ENCODE measurements at places on chromosomes 1 and 21.
A peak's percentile ranks its signal among the peaks of the same experiment; 100 is the strongest.

GRCh38 chr1:158362482-158362881 lies 8.8 kb downstream of the CD1E start:
- DNase-seq = no peak

DNA sequence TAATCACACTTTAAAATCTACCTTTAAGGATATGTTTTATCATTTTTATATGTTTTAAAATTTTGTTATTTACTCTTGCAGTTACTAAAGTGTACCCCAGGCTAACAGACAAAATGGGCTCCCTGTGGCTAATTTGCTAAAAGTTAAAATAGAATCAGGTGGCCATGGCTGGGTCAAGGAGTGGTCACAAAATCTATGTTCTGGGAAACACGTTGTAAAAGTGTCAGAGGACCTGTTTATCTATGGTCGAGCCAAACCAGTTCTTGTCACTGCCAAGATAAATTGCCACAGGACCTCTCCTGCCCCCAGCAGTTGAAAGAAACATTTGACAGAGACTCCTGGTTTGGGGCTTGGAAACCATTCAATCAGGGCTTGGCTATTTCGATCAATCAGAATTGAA lies 21.2 kb upstream of the TTLL7 start:
- no peak for DNase-seq

GRCh38 chr1:66511118-66511517 lies 22.8 kb upstream of the SGIP1 start:
- DNase-seq = no peak

DNA sequence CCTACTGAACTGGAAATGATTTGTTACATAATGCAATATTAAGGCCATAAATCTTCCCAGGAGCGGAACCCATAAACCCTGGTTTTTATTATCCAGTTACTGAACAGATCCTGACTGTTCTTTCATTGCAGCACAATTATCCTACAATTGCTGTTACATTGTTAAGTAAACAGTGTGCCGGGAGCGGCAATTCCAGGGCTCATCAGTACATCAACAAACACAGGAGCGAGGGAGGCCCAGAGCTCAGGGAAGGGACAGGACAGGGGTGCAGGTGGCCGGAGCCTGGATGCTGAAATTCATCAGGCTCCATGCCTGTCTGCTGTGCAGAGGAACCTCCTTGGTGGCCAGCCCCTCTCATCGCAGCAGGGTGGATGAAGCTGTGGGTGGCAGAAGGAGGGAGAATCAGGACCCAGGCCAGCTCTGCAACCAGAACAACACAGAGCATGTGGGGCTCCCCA lies 544.7 kb downstream of the NPHP4 start:
- DNase-seq = no peak

GRCh38 chr1:54591127-54591756 lies 32.1 kb downstream of the FAM151A start:
- no peak for DNase-seq

- no peak for DNase-seq
Measured at GRCh38 chr1:173405834-173406233, 71.3 kb upstream of the PRDX6 start.

- no peak for DNase-seq
Measured at GRCh38 chr1:35555601-35556477, 1.4 kb downstream of the KIAA0319L start.

- DNase-seq = no peak
Measured at GRCh38 chr1:51515312-51515960, 3.6 kb downstream of the EPS15 start.

- DNase-seq = peak; percentile 30
Measured at GRCh38 chr1:167401260-167401873, 117.0 kb downstream of the CD247 start.

GRCh38 chr1:211327346-211327921 lies 801 bp downstream of the TRAF5 start:
- peak; percentile 23 for DNase-seq

GRCh38 chr1:17719874-17720273 lies 35.3 kb upstream of the ACTL8 start:
- no peak for DNase-seq

DNA sequence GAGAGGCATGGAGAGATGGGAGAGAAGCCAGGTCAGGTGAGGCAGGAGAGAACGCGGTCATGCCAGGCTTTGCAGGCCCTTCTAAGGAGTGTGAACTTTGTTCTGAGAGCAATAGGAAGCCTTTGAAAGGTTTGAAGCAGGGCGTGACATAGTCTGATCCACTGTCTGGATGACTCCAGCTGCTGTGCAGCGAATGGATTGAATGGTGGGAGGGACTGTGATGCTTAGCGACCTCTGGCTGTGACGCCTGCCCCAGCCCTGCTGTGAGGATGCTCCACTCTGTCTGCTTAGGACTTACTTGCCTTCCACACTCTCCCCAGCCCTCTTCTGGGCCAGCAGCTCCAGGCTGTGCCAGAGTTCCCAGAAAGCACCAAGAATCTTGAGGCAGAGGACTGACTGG lies 41.8 kb upstream of the POU3F1 start:
- no peak for DNase-seq

DNA sequence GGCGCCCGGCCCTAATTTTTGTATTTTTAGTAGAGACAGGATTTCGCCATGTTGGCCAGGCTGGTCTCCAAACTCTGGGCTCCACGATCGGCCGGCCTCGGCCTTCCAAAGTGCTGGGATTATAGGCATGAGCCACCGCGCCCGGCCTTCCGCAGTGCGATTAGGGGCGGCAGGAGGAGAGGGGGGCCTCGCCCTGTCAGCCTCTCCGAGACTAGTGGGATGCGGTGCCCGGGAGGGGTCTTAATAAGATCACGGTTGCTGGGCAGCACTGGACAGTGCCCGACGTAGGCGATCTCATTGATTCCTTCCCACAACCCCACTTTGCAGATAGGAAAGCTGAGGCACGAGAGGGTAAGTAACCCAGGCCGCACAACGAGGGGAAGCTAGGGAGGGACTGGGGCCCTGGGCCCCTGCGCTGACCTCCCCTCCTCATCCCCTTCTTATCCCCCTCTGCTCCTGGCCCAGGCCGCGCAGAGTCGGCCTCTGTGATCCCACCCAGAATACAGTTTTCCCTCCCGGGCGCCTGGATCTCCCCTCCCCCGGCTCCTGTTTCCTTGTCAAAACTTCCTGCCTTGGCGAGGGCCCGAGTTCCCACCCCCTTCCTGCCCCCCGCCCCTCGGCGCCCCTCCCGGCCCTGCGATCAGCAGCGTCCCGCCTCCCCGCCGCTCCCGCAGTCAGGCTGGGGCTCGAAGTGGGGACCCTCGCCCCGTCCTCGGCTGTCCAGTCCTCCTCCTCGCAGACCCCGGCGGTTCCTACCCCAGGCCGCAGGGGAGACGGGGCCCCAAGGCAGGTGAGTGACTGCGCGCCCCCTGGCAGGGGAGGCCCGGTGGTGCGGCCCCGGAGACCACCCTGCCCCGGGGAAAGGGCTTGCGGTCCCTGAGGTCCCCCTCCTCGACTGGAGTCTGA lies at the start of gene PEAR1:
Gene PEAR1 (plus strand): TSS at position 671 of the 906 bp plus-strand sequence. CDS start 10,209 bp downstream, outside the sequence.
- DNase-seq = no peak

GRCh38 chr1:37673920-37674319 lies 18.4 kb upstream of the CDCA8 start:
- DNase-seq = peak; percentile 60

GRCh38 chr1:204560590-204561150 lies 44.5 kb downstream of the MDM4 start:
- DNase-seq = no peak

DNA sequence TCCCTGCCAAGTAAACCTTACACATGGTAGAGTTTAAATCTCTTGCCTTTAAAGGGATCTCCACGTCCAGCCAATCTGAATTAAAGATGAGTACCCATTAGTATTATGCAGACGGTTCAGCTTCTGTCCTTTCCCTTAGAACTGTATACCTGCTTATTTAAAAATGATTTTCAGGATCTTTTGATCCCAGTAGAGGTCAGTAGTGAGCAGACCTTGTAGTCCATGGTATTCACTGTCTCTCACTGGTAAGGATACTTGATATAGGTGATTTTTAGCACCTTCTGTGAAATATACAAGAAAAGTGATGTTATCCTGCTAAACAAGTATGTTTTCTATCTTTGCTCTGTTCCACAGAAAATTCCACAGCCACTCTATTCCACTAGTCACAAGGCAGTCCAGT lies 1211.6 kb upstream of the ADGRL4 start:
- DNase-seq = no peak

DNA sequence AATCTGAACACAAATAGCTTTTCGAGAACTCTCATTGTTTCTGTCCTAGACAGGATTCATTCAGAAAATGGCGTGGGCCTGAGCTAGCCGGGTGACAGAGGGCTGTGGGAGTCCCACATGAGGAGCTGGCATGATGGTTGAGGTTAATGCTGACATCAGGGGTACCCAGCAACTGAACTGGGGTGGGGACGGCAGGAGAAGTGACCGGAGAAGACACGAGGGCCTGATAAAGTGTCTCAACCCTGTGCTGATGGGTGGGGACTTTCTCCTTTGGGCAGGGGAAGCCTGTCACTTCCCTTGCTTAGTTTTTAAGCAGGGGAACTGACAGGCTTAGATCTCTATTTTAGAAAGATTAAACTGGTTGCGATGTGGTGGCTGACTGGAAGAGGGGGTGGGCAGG lies 14.6 kb downstream of the CHIT1 start:
- no peak for DNase-seq

- no peak for DNase-seq
Measured at GRCh38 chr1:37169743-37170275, 135.5 kb upstream of the GRIK3 start.

DNA sequence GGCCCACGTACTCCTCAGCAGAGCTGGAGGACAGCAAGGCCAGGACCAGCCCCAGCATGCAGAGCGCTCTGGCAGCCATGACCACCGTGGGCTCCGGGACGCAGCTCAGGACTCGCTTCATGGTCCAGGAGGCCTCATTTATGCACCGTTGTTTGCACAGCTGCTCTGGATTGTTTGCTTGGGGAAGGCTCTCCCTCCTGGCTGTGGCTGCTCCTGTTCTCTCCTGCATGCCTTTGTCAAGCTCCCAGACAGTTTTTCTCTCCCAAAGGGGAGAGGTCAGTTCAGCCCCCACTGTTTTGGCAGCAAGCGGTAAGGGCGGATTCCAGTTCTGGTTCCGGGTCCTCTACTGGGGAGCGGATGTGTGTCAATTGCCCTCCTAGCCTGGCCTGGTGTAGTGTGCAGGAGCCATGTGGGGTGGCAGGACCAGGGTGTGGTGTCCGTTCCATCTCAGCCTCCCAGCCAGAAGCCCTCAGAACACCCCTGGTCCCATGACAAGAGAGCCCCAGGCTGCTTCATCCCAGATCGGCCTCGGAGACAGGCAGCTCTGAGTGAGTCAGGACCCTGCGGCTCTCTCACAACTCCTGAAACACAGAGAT lies at the start of gene TFF3:
Gene TFF3 (minus strand): TSS at position 114 of the 596 bp plus-strand sequence. CDS start 35 bp downstream, at position 79.
- DNase-seq = no peak

GRCh38 chr1:210617293-210617692 lies 288.6 kb downstream of the HHAT start:
- no peak for DNase-seq

DNA sequence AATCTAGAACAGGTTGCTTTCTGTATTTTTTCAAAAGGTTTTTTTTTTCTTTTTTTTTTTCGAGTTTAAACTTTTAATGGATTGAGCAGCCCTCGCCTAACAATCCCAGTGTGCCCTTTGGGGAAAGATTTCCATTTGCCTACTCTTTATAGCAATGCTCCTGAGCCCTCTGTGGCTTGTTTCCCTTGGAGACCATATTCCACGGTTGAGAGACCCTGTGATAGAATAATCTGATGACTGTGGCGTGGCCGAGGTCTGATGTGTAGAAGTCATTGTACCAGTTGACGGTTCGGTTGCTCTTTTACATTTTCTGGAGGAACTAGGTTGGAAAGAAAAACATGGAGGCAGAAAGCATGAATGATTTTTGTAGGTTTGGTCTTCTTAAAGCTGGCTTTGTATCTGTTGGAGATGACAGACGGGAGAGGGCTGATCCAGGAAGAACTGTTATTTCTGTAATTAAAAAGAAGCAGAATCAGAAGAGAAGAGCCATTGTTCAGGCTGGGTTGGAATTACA lies 305.7 kb upstream of the NRIP1 start:
- DNase-seq = no peak

GRCh38 chr1:1406101-1406820 lies 832 bp downstream of the MRPL20 start:
- DNase-seq = no peak

GRCh38 chr1:169236880-169237279 lies 130.4 kb downstream of the ATP1B1 start:
- DNase-seq = no peak

DNA sequence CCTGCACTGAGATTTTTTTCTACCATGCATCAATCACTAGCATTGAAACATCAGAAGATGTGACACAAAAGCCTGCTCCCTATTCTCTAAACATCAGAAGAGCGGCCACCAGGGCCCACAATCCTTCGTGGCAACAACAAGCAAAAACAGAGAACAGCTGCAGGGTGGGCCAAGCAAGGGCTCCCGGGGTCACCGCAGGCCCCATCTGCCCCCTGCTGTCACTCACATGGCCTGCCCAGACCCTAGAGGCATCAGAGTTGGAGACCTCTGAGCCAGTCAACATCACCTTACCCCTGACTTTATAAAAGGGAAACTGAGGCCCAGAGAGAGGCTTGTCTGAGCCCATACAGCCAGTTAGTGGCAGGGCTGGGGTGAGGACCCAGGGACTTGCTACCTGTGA lies 1.8 kb downstream of the LAPTM5 start:
- DNase-seq = no peak

GRCh38 chr1:218382261-218382660 lies 37.1 kb downstream of the TGFB2 start:
- DNase-seq = no peak

- no peak for DNase-seq
Measured at GRCh38 chr21:18744840-18745239, 341.3 kb upstream of the TMPRSS15 start.

GRCh38 chr1:28104866-28105467 lies 16.6 kb upstream of the EYA3 start:
- DNase-seq = no peak

DNA sequence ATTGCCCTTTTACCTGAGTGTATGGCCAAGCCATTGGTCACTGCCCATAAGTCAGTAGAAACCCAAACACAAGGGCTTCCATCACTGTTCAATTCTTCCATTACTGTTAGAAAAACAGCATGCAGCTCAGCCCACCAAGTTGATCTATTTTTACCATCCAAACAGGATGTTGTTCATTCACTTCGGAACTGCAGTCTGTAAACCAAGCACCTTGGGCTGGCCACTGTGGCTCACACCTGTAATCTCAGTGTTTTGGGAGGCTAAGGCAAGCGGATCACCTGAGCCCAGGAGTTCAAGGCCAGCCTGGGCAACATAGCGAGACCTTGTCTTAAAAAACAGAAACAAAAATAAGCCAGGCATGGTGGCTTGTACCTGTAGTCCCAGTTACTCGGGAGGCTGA lies 8.7 kb upstream of the MFSD2A start:
- DNase-seq = no peak

GRCh38 chr1:7684132-7684531 lies 87.0 kb upstream of the VAMP3 start:
- no peak for DNase-seq

All from T-cell (primary cell).